ENCODE measurements at places on chromosomes 6 and 20.
A peak's percentile ranks its signal among the peaks of the same experiment; 100 is the strongest.

GRCh38 chr6:104689551-104690205 is 170.0 kb downstream of the HACE1 start:
- DNase-seq: peak; percentile 54

DNA sequence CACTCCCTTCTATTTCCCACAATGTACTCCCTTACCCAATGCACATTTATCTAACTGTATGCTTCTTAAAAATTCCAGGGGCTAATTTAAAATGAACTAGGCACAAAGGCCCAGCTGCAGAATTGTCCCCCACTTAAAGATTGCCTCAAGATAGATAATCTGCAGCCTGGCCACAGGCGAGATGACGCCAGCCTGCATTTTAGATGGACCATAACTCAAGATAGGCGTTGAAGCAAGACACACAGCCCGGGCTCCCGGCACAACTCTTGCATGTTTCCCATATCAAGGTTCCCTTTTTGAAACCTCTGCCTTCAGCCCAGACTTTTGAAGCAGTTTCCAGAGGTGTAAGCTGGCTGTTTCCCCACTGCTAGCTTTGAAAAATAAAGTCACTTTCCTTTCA is 3.2 kb upstream of the REPS1 start:
- no peak for DNase-seq

GRCh38 chr20:63124092-63124781 is 91.7 kb downstream of the YTHDF1 start:
- no peak for DNase-seq

- peak; percentile 74 for DNase-seq
Measured at GRCh38 chr6:35148167-35148741, 7.1 kb upstream of the TCP11 start.

DNA sequence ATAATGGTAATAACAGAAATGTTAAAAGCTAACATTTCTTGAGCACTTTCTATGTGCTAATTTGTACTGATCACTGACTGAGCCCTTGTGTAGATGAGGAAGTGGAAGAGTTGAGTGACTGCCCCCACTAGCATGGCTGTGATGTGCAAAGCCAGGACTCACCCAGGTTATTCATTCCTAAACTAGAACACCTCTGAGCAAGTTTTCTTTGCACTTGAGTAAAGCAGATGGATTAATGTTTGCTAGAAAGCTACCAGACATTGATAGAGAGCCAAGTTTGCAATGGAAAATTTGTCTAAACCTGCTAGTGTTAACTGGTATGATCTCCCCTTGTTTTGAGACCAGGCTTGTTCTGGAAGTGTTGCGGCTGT is 467.4 kb upstream of the PLCB4 start:
- no peak for DNase-seq

DNA sequence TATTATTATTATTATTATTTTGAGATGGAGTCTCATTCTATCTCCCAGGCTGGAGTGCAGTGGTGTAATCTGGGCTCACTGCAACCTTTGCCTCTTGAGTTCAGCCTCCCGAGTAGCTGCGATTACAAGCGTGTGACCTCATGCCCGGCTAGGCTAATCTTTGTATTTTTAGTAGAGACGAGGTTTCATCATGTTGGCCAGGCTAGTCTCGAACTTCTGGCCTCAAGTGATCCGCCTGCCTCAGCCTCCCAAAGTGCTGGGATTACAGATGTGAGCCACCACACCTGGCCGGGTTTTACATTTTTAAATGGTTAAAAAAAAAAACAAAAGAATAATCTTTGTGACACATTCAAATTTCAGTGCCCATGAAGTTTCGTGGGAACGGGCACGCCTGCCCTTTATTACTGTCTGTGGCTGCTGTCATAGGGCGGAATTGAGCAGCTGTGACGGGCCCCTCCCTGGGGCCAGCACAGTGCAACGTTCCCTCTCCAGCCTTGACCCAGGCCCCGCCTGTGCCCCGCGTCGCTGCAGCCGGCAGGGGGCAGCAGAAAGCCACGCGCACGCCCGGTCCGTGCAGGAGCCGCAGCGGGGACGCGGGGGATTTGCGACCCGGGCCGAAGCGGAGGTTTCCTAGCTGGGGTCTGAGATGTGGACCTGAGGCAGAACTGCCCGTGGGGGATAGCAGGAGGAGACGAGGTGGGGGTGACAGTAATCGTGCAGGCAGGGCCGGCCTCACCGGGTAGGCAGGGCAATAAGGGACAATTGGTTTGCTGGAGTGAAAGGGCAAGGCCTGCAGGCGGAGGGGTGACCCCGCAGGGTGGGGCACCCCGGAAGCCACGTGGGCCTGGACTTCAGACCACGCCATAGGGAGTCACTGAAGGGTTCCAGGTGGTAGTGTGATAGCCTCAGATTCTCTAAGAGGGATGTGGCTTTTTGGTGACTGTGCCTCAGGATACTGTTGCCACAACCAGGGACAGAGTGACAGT is 54.3 kb downstream of the SYTL3 start:
- DNase-seq: peak; percentile 57

DNA sequence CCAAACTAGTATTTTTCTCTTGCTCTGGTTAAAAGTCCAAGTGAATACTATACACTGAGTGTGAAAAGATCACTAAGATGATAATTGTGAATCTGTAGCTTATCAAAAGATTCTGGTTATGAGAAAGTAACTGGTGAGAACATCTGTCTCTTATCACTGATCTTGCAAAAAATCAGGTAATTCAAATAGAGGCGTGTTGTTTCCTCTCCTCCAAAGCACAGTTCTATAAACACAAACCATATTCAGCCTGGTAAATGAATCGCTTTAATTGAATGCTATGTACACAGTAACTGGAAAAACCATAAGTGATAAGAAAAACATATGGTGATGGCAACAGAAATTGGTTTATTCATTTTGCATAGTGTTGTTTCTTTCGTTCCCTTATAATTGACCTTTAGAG is 161.0 kb downstream of the RALGAPA2 start:
- DNase-seq: no peak

DNA sequence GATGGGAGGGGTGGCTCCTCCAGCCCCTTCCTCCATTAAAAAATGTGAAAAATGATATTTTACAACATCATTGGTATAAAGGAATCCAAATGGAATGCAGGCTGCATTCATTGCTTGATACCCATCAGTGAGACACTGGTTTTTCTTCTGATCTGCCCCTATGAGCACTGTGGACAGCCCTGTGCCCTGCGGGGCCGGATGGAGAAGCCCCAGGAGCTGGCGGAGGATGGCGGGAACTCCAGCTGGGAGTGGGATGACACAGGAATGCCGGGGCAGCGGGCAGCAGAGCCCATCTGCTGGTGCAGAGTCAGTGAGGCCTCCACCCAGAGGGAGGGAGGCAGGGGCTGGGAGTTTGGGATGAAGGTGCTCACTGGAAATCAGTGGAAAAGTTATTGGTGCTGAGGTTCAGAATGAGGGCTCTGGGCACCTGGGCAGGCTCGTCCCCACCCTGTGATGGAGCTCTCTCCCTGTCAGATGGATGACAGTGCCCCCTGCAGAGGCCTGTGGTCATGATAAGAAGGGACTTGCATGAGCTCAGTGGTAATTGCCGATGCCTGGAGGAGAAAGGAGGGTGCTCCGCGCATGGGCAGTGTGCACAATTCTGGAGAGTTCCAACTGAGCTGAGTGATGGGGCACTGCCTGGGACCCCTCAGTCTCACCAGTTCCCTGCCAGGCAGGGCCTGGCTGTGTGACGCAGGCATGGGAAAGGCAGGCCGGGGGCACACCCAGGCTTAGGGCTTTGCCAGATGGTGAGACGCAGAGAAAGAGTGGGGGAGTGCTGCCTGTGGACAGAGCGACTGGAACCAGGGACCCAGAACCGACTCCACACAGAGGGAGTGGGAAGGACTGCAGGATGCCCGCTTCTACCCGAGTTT is 23.2 kb downstream of the CTCFL start:
- peak; percentile 15 for DNase-seq

DNA sequence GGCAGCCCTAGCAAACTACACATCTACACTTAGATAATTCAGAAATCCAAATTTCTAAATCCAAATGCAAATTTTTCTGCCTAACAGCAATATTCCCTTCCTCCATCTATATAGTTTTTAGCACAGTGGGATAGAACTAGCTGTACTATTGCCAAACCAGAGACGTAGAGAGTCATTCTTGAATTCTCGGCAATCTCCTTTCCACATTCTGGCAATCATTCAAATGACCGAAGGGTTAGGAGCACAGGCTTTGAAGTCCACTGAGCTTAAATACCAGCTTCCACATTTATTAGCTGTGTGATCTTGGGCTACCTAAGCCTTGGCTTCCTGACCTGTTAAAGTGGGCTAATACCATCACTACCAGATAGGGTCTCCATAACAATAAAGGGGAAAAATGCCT is 3.1 kb upstream of the RPS12 start:
- peak; percentile 67 for DNase-seq

DNA sequence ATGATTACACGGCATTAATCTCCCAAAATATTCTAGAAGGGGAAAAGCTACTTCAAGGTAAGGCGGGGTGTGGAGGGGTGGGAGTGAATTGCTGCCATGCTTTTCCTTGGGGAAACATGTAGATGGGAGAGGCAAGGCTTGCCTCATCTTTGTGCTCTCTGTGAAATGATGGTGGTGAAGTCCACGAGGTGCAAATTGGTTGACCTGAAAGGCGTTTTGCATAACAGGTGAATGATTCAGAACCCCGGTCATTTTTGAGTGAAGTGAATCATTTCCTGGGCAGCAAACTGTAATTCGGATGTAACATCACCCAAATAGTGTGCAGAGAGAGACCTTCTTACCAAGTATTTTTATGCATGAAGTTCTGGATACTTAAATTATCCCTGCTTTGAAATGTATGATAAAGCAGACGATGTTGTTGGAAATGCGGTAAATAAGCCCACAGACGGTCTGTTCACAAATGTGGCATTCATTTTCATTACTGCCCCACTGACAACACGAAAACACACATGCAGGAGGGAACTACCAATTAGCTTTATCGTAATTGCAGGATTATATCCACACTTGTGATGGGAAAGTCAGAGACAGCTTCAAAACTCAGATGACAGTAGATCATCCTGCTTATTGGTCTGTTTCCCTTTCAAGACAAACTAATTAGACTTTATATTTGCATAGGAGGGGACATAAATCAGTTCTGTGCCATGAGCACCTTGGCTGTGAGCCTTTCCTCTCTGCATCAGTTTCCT is 3.0 kb downstream of the CDH4 start:
- DNase-seq: peak; percentile 33

DNA sequence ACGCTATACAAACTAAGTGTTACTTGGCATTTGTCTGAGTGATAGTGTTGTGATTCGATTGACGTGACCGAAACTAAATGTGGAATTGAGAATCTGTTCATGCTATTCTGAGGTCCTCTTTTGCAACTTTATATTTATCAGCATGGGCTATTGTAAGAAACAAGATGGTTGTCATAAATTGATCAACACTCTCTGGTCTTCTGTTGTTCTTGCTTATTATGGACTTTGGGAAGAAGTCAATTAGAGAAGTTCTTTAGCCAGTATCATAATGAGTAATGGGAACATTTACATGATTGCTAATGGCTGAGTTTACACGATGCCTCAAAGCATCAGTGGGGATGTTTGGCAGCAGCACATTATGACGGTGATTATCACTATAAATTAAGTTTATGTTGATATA is 195.0 kb downstream of the CD83 start:
- no peak for DNase-seq

DNA sequence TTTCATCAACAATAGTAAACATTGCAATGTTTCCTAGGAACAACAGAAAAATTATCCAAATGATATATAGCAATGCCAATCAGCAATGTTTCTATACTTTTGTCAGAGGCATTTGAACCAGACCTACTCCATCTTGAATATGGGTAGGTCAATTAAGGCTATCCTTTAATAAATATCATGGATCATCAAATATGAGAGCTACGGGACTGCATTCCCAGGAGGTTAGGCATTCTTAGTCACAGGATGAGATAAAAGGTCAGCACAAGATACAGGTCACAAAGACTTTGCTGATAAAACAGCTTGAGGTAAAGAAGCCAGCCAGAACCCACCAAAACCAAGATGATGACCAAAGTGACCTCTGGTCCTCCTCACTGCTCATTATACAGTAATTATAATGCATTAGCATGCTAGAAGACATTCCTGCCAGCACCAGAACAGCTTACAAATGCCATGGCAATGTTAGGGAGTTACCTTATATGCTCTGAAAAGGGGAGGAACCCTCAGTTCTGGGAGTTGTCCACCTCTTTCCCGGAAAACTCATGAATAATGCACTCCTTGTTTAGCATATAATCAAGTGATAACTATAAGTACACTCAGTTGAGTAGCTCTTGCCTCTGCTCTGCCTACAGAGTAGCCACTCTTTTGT is 8.6 kb upstream of the SERPINB6 start:
- DNase-seq: no peak

Data from astrocyte of the spinal cord (primary cell).